ENCODE measurements at places on chromosomes 3 and 15. TPM values are rescaled to one million over a fixed set of nuclear protein-coding genes. Genes with fewer than 3 reads are reported as not detected.

The GOLGA8J gene
- total RNA-seq, result not detected

DNA sequence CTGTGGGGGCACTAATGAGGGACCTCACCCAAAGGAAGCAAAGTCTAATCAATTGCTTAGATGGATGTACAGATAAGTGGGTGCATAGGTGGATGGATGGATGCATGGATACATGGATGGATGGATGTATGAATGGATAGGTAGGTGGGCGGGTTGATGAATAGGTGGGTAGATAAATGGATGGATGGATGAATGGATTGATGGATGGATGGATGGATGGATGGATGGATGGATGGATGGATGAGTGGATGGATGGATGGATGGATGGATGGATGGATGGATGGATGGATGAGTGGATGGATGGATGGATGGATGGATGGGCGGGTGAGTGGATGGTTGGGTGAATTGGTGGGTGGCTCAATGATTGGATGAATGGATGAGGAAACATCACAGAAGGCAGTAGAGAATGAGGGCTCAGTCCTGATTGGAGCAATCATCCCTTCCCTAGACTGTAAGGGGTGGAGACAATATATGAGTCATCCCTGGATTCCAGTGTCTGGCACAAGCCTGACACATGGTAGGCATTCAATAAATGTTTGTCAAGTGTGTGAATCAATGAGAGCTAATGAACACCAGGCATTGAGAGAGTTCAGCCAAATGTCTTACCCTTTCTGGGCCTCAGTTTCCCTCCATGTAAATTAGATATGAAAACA, 40.4 kb upstream of the PXYLP1 start:
- DNase-seq, result no peak

The SSUH2 gene
- 0.55 TPM for total RNA-seq

DNA sequence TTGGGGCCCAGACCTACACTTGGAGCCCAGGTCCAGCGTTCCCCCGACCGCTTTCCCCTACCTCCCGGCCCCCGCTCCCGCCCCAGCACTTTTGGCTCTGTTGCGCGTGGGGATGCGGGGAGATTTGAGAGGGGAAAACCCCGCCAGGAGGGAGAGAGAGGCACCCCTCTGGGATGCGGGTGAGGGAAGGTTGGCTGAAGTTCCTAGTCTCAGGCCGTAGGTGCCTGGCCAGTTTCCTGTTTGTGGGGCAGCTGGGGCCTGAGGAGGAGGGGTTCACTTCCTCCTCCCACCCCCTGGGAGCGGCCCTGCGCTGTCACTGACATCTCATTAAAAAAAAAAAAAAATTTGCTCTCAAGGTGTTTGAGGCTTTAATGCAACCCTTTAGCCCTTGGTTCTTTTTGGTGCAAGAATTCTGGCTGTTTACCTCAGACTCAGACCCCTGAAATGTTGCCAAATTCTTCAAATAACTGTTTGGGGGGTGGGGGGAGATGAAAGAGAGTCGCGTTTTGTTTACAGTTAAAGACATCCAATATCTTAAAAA, 2.6 kb downstream of the FAM43A start:
- DNase-seq, result peak; percentile 51

- no peak for DNase-seq
Measured at GRCh38 chr3:105878061-105878460, 9.2 kb upstream of the CBLB start.

DNA sequence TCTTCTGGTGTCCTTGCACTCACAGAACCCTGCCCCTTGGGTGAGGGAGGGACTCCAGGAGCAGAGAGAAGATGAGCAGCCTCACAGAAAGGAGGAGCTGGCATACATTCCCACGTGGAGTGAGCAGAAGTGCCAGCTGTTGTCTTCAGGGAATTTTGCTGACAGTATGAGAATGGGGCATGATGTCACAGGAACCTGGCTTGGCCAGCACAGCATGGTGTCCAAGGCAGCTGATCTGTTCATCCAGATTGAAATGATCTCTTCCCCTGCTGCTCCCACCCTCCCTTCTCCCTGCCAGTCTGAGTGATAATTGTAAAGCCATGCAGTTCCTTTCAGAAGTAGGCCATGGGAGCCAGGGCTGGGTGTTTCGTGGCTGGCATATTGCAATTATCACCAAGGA, 53.3 kb downstream of the GJD2 start:
- no peak for DNase-seq

The PSTPIP1 gene
- 12.3 TPM for total RNA-seq

DNA sequence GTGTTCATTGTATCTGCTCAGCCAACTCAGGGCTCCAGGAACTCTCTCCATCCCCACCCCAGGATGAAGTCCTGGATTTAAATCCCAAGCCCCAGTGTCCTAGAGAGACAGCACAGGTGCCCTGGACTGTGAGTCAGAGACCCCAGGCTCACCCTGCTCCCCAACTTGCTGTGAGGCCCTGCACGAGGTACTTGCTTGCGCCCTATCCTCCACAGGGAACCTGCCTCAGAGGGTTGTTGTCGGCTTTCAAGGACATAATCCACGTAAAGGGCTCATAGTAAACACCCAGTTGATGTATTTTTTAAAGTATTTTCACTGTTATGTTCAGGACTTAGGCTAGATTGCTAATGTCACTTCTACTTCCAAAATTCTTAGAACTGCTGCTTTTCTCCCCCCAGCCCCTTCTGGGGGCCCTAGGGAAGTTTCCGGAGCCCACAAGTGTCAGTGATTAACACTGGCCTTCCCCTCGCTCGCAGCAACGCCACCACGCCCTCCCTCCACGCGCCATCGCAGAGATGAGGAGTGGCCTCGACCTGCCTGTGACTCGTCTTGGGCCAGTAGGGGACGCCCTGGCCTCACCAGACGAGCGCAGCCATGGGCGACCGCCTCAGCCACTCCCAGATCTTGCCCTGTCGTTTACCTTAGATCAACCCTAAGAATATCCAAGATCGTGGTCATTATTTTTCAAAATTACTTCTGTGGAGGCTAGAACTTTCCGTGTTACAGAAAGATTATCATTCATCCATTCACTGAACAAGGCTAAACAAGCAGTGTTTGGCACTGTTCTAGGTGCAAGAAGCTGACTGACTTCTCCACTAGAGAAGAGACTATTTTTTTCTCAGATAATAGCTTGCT, 6.0 kb upstream of the SRP14 start:
- DNase-seq, result peak; percentile 90

- no peak for DNase-seq
Measured at GRCh38 chr15:40264321-40265153, 18.3 kb downstream of the ANKRD63 start.

DNA sequence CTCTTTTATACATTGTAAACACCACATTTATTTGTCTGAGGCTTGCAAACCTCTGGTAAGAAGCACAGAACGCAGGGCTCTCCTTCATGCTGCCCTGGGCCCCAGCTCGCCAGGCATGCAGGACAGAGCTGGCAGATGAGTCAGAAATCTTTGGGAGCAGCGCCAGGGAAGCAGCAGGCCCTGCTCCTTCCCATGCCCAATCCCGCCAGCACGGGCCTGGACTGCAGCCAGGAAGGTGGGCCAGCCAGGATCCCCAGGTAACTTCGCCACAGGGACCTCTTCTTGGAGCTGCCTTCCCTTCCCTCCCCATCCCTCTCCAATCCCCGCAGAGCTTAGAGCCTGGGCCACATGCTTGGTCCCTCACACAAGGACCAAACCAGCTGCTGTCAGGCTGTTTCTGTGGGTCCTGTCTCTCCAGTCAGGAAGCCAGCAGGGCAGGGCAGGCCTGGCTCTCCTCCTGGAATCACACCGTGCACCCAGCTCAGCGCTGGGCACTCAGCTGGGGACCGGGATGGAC, 8.8 kb downstream of the STOML1 start:
- DNase-seq, result peak; percentile 83

The AHSG gene
- not detected for total RNA-seq

GRCh38 chr3:50651920-50652529, 22.7 kb upstream of the DOCK3 start:
- no peak for DNase-seq

The TGM5 gene
- 0.91 TPM for total RNA-seq

The TMEM212 gene
- not detected for total RNA-seq
